ENCODE measurements at places on chromosomes 2 and 18. TPM values are rescaled to one million over a fixed set of nuclear protein-coding genes. Genes with fewer than 3 reads are reported as not detected.

The CROCC2 gene
- total RNA-seq = not detected

The TM4SF20 gene
- not detected for total RNA-seq

The SERPINB4 gene
- not detected for total RNA-seq

The NAT8 gene
- total RNA-seq = not detected

The PID1 gene
- total RNA-seq = 0.45 TPM

The SMIM21 gene
- total RNA-seq = not detected

The SGPP2 gene
- not detected for total RNA-seq

The KIAA2012 gene
- 0.08 TPM for total RNA-seq

The DNAJC5G gene
- total RNA-seq = not detected

The C1GALT1C1L gene
- 1.1 TPM for total RNA-seq

The C2orf80 gene
- total RNA-seq = not detected

The GBX2 gene
- total RNA-seq = 1.4 TPM

The SPEG gene
- total RNA-seq = 8.8 TPM

The ALKAL2 gene
- total RNA-seq = not detected

The FZD7 gene
- total RNA-seq = 13.5 TPM

The HAUS1 gene
- 36.4 TPM for total RNA-seq

The NYAP2 gene
- not detected for total RNA-seq

All from A375 (cell line).